T1000 (cell line): ENCODE measurements at places on chromosomes 1 and 21.

- no peak for DNase-seq
These were observed 68.9 kb downstream of the DMAP1 start for GRCh38 chr1:44281962-44282703.

DNA sequence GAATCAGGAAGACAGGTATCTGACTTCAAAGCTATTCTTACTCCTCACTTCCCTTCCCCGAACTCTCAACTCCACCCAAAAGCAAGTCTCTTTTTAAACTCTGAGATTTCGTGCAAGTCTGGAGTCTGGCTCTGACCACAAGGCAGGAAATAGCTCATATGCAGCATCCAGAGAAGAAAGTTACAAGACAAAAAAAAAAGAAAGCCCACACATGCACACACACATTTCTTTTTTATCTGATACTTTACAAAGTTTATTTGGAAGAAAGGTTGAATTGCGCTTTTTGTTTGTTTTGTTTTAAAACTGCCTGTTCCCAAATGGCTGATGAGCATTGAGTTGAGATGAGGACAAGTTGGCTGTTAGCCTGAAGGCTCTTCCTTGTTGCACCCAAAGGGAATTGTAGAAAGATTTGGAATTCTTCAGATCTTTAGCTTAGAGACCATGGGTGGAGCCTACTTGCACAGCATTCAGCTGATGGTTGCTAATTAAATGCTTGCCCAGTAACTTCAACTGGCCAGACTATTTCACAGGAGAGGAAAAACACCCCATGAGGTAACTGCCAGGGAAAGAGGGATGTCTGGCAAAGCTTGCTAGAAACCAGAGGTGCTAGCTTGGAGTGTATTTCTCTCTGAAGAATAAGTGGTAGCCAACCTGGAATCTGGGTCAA, 490.3 kb downstream of the TTLL7 start:
- DNase-seq = no peak

GRCh38 chr1:10629091-10629815, 154.5 kb downstream of the PEX14 start:
- DNase-seq = no peak

DNA sequence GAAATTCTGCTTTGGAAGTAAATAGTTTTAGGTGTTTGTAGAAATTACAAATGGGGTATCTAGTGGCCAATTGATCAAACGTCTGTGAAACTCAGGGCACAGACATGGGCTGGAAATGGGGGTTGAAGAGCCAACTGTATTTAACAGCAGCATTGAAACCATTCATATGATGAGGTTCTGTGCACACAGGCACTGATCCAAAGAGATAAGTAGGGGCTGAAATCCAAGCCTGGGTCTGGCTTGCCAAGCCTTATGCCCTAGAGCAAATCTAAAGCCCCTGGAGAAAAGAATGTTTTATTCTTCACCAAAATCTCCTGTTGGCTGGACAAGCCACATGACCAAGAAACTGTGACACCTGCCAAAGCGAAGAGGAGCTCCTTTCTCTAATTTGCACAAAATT, 67.6 kb upstream of the ST6GALNAC5 start:
- DNase-seq = no peak

GRCh38 chr1:180912211-180912800, 391 bp upstream of the KIAA1614 start:
- DNase-seq = peak; percentile 24

- no peak for DNase-seq
These were observed 72.5 kb downstream of the ASTN1 start for GRCh38 chr1:177092001-177092400.

DNA sequence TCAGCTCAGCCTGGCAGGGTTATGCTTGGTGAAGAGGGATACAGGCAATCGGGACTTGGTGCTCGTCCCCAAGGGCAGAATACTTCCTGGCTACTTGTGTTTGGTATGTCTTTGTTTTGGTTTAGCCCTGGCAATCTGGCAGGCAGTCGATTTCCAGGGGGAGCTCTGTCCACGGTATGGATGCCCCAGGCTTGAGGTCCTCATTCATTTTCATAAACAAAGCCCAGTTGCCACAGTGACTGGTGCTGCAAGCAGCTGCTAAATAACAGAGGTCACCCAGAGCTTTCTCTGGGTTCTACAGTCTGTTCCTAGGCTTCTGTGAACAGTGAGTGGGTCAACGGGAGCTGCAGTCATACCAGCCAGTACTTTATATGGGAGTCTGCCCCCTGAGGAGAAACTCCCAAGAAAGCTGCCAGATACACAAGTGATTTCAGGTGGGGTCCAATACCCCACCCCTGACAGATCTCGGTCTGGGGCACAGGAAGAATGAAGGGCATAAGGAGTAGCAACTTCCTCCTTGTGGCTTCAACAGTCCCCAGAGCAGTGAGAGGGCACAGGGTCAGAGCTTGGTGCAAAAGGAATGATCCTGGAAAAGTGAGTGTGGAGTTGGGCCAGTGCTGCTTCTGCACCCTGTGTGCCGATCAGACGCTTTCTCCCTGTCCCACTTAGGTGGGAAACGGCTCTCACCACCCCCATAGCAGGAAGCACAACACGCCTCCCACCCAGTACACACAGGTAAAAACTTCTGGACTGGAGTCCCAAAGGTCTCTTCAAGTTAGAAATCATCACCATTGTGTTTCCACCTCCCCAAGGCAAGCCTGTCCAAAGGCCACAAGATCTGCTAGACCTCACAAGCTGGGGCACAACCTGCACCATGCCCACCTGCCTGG, 55.5 kb downstream of the TGFBR3 start:
- DNase-seq = peak; percentile 75

DNA sequence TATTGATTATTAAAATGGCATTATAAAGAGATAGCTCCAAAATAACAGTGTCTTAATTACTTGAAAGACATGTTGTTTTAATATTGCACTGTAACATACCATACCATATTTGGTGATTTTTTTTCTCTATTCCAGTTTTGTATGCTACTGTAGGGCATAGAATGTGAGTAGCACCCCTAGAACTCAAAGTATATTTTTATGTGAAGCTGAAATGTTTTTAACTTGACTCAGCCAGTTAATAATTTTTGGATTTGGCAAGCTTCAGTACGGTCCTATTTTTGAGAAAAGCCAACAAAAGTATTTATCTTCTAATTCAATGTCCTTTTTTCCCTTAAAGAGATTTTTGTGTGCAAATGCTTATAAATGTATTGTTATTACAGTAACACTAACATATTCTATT, 593.8 kb downstream of the USP25 start:
- DNase-seq = no peak

- no peak for DNase-seq
These were observed 2.6 kb downstream of the NCMAP start for GRCh38 chr1:24558455-24558854.

GRCh38 chr1:54601730-54602129, 21.6 kb downstream of the FAM151A start:
- no peak for DNase-seq

DNA sequence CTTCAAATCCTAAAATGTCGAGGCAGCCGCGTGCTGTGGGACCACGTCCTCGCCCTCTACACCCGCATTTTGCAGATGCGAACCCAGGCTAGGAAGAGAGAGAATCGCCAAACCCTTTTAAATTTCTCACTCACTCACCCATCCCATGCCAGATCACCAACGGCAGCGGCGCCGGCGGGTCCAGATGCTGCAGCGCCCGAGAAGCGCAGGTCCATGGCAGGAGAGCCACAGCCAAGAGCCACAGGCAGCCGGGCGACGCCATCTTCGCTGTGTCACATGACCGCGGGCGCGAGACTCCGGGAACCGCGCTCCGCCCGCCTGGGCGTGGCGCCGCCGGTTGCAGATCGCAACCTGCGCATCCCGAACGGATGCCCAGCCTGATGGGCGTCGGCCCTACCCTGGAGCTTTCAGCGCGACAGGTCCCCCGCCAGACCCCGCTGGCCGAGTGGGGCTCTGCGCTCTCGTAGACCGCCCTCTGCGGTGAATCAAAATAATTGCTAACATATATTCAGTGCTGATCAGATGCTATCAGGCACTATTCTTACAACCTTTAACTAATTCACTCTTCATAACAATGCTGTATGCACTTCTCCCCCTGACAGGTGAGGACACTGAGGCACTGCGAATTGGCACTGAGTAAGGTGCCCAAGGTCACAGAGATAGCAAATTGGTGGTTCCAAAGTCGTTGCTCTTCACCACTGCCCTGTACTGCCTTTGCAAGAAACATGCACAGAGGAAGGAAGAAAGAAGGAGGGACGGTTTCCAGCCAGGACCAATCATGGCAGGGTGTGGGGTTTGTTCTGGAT, at the start of gene PPT1:
PPT1 (minus strand) TSS at position 276 of the 806 bp plus-strand sequence; CDS start at position 262, 14 bp downstream.
- peak; percentile 68 for DNase-seq

GRCh38 chr1:17600321-17600720, 60.8 kb downstream of the ARHGEF10L start:
- DNase-seq = no peak

GRCh38 chr1:17089506-17089905, 29.7 kb downstream of the PADI2 start:
- no peak for DNase-seq

- DNase-seq = peak; percentile 15
These were observed 1.1 kb upstream of the ESPN start for GRCh38 chr1:6423321-6423999.

- no peak for DNase-seq
These were observed 23.8 kb downstream of the DAB1 start for GRCh38 chr1:57400048-57400447.

DNA sequence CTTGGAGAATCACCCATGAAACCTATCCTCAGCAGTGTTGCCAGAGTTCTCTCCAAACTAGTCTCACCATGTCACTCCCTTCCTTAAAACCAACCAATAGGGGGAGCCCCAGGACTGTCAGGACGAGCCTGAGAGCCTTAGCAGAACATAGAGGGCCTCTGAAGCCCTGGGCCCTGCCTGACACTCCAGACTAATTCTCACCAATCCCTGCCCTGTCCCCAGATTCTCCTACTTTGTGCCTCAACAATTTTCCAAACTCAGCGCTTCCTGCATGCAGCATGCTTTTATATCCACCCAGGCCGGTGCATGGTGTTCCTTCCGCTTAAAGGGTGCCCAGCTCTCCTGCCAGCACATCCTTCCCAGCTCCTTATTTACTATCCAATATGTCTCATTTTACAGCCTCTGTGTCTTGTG, 42.7 kb downstream of the HSD3B1 start:
- no peak for DNase-seq

GRCh38 chr1:238143038-238143437, 252.3 kb upstream of the ZP4 start:
- no peak for DNase-seq

GRCh38 chr1:201250326-201251011, 32.8 kb upstream of the PKP1 start:
- no peak for DNase-seq

- no peak for DNase-seq
These were observed 17.2 kb downstream of the KAZN start for GRCh38 chr1:14615549-14616218.
